Activated CD8-positive, alpha-beta memory T cell treated with anti-CD3 and anti-CD28 coated beads for 36 hours (primary cell): ENCODE measurements at places on chromosomes 7 and 10. TPM values are rescaled to one million over a fixed set of nuclear protein-coding genes. Genes with fewer than 3 reads are reported as not detected.

Gene HMX2
- total RNA-seq: not detected

Gene DYNC1I1
- total RNA-seq: not detected

Gene PNLIPRP2
- total RNA-seq: not detected

Gene MRLN
- not detected for total RNA-seq

Gene SORBS1
- total RNA-seq: 0.95 TPM

Gene VWDE
- 0.84 TPM for total RNA-seq

Gene ZCWPW1
- total RNA-seq: 2.3 TPM

Gene AS3MT
- total RNA-seq: 0.13 TPM

Gene PRPS1L1
- total RNA-seq: not detected

Gene PTPN20
- 0.70 TPM for total RNA-seq

Gene SP4
- 20.8 TPM for total RNA-seq

Gene ATG9B
- total RNA-seq: 7.7 TPM

Gene TRIM73
- 2.0 TPM for total RNA-seq

Gene ACHE
- 0.13 TPM for total RNA-seq

Gene NYAP1
- total RNA-seq: 0.13 TPM

Gene CCDC3
- total RNA-seq: not detected

Gene HACD1
- total RNA-seq: 1.5 TPM

Gene CPA2
- total RNA-seq: not detected

Gene ERVW-1
- total RNA-seq: not detected

Gene AKR1E2
- 2.0 TPM for total RNA-seq

Gene EPHA1
- total RNA-seq: 0.69 TPM

Gene FAM180A
- not detected for total RNA-seq

Gene CNPY1
- total RNA-seq: not detected

Gene IFIT1B
- not detected for total RNA-seq

Gene GET4
- 42.5 TPM for total RNA-seq

Gene ABCC2
- 1.4 TPM for total RNA-seq

Gene OPALIN
- not detected for total RNA-seq

Gene TMEM196
- total RNA-seq: not detected
